IPS-NIHi11 (cell line): ENCODE measurements at places on chromosomes 2 and 18.

GRCh38 chr2:38344813-38345212 lies 32.3 kb downstream of the ATL2 start:
- DNase-seq, result no peak

- no peak for DNase-seq
Observed at GRCh38 chr2:168663993-168664392, 138.4 kb upstream of the NOSTRIN start.

DNA sequence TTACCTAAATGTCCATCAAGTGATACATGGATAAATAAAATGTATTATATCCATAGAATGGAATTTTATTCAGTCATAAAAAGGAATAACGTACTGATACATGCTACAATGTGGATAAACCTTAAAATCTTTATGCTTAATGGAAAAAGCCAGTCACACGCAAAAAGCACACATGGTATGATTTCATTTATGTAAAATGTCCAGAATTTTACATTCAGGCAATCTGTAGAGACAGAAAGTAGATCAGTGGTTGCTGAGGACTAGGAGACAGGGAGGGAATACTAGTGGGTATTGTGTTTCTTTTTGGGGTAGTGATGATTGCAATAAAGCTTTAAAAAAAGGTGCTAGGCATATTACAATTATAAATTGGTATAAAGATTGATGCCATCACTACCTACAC lies 30.7 kb upstream of the CD302 start:
- no peak for DNase-seq

DNA sequence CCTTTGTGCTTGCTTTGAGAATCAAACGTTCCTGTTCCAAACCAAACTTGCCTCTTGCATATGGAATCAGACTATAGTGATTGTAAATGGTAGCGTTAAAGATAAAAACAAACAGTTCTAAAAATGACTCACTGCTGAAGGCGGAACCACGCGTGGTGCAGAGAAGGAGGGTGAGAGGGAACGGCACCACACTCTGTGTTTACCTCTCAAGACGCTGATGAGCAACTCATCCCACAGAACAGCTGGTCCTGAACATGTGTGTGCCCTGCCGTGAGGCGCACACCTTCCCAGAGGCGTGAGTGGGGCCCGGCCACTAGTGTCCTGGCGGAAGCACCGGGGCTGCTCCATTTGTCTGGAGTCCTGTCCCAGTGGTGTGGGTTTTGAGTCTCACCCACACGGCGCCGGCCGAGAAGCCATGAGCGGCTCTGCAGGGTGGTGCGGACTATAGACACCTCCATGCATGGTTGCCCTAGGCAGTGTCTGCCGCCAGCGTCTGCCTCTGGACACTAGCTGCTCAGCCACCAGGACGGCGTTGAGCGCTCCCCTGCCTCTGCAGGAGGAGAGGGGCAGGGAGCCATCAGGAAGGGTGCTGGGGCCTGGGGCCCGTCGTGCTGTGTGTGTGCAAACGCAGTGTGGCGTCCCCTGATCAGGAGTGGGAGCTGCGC lies 52.1 kb downstream of the NFATC1 start:
- DNase-seq, result no peak

- DNase-seq, result no peak
Observed at GRCh38 chr2:168652997-168653921, 149.2 kb upstream of the NOSTRIN start.

- no peak for DNase-seq
Observed at GRCh38 chr2:104599787-104600510, 254.0 kb upstream of the POU3F3 start.

DNA sequence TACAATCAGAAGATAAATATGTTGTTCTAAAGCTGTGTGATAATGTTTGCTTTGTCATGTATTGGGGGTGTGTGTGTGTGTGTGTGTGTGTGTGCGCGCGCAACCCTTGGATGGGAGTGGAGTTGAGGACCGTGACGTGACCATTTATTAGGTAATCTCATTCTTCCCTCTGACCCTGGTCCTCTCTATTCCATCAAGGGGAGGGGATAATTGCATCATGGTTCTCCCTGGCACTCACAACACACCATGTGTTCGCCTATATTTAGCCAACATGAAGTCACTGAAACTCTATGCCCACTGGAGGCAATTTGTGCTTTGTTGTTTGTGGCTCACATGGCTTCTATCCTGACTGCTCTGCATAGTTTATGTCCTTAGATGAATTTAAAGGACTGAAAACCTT lies 79.8 kb upstream of the LRPPRC start:
- no peak for DNase-seq

GRCh38 chr2:75594596-75594995 lies 33.9 kb upstream of the EVA1A start:
- no peak for DNase-seq

GRCh38 chr18:13577781-13578180 lies 148.6 kb downstream of the FAM210A start:
- no peak for DNase-seq

- DNase-seq, result no peak
Observed at GRCh38 chr2:218819093-218819492, 12.5 kb downstream of the PRKAG3 start.

DNA sequence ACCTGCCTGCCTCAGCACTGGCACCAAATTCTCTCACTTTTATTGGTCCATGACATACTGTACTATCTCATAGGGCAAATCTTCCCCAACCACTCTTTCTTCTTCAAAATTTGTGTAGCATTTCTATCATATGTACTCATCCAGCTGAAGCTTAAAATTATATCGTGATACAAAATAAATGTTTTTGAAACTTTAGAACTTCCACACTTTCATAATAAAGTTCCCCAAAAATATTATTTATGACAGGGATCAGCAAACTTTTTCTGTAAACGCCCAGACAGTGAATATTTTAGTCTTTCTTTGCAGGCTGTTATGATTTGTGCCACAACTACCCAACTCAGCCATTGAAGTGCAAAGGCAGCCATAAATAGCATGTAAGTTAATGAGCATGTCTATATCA lies 76.2 kb upstream of the POU3F3 start:
- DNase-seq, result no peak

- DNase-seq, result peak; percentile 18
Observed at GRCh38 chr18:74310411-74310810, 5.2 kb upstream of the C18orf63 start.

GRCh38 chr2:140759426-140760156 lies 1371.2 kb downstream of the LRP1B start:
- peak; percentile 29 for DNase-seq

- no peak for DNase-seq
Observed at GRCh38 chr2:149594411-149594810, 6.8 kb upstream of the MMADHC start.

DNA sequence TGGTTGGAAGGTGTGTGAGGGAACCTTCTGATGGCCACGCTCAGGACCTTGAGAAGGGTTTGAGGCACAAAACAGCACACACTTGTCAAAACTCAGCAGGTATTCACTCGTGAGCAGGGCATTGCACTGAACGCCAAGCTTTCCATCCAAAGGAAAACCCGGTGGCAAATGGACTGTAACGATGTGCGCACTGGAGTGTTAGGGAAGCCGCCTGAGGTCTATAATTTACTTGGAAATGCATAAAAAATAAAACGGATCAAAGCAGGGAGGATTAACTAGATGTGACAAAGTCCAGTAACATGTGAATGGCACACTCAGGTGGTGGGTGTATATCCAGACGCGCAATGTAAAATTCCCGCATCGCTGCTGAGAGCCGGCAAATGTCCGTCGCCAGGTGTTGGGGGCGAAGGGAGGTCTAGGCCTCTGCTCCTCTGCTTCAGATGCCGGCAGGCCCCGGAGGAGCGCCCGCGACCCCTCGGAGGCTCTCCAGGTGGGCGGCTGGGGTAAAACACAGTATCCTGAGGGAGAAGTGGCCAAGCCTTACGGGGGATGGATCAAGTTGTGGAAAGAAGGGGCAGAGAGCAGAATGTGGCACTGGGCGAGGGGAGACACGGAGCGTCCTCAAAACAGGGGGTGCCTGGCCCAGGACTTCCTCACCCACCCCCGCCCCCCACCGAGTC lies 15.3 kb downstream of the HES6 start:
- DNase-seq, result no peak

GRCh38 chr2:84971510-84972206 lies 697 bp downstream of the KCMF1 start:
- DNase-seq, result peak; percentile 72

DNA sequence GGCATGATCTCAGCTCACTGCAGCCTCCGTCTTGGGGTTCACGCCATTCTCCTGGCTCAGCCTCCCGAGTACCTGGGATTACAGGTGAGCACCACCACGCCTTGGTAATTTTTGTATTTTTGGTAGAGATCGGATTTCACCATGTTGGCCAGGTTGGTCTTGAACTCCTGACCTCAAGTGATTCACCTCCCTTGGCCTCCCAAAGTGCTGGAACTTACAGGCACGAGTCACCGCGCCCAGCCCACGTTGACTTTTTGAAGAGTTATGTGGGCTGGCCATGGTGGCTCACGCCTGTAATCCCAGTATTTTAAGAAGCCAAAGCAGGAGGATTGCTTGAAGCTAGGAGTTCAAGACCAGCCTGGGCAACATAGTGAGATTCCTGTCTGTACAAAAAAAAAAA lies 20.8 kb downstream of the CCL20 start:
- DNase-seq, result no peak

DNA sequence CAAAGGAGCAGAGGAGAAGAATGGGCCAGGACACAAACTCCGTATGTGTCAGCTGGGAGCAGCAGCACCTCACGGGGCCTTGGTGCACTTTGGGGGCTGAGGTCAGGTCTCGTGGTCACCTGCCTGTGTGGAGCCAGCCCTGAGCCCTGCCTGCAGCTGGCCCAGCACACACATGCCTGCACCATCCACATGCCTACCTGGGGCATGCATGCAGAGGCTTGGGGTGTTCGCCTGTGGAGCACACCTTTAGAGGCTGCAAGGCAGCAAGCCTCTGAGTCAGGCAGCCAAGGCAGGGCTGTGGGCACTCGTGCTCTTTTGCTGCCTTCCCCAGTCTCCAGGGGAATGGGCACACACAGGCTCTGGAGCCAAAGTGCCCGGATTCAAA lies 36.0 kb downstream of the ARHGEF4 start:
- no peak for DNase-seq

- no peak for DNase-seq
Observed at GRCh38 chr2:2005915-2006314, 261.6 kb upstream of the PXDN start.

DNA sequence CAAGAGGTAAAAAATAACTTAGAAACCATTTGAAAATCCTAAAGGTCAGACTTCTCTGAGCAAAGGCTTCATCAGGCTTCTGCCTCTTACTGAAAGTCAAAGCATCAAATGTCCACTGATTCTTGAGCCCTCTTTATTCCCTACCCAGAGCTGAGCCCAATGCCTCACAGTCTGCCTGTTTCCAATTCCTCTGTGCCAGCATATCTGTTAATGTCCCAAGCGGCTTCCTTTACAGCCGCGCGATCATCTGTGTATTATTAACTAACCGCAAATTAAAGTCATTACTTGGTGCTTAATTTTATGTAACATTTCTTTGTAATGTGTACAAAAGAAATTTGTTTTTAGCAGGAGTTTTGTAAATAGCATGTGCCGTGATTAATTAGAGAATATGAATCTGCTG lies 418.8 kb upstream of the HNRNPA3 start:
- no peak for DNase-seq

DNA sequence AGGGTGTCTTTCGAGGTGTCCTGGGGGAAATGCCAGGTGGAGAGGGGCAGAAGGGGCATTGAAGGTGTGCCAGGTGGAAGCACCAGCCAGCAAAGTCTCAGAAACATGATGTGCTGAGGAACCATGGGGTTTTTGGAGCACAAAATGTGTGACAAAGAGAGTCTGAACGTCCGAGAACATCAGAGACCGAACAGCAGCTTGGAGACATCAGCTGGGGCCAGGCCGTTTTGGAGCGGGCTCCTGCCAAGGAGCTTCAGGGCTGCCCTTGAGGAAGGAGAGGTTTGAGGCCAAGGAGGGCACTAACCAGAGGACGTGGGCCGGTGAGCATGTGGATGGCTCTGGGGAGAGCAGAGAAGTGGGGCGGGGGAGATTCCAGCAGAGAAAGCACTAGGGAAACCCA lies 5.3 kb upstream of the MBP start:
- no peak for DNase-seq

- peak; percentile 55 for DNase-seq
Observed at GRCh38 chr18:63970809-63971205, 926 bp downstream of the SERPINB8 start.

GRCh38 chr2:8368463-8368862 lies 313.4 kb upstream of the ID2 start:
- no peak for DNase-seq

DNA sequence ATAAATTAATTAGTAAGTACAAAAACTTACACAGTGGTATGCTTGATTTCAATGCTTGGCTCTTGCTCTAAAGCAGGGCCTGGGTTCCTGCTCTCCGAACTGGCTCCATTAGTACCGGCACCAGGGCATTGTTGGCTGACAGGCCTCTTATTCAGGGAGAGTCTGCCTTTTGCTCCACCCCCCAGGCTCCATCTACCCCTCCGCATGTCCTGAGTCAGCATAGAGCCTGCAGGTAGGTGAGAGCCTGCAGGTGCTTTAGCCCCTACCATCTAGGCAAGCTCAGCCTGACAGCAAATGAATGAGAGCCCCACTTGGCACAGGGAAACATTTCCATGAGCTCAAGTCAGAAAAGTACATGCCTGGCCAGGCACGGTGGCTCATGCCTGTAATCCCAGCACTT lies 35.1 kb upstream of the EFHD1 start:
- DNase-seq, result peak; percentile 30

DNA sequence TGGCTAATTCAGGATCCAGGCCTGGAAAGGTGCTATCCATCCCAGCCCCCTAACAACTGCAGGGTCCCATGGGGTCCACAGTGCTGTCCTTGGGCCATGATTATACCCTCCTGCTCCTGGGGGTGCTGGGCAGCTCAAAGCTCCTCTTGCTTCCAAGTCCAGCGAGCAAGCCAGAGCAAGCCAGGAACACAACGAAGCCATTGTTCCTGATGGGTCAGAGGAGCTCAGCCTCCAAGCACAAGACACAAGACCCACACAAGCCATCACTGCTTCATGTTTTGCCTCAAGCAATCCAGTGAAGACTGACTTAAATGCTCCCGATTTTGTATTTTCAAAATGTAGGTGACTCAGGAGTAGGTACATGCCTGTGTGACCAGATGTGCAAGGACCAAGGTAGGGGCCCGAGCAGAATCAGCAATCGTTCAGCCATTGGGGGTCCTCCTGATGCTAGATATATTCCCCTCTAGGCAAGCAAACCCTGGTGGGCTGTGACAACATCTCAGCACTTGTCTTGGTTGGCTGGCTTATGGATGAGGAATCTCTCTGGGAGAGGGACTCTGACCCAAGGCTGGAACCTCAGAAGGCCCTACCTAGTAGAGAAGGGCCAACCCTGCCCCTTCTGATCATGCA lies 90.8 kb downstream of the EPAS1 start:
- no peak for DNase-seq

GRCh38 chr2:96117701-96118588 lies 1.6 kb upstream of the ADRA2B start:
- DNase-seq, result peak; percentile 79

GRCh38 chr18:44798433-44799048 lies 117.9 kb downstream of the SETBP1 start:
- DNase-seq, result no peak

GRCh38 chr2:197666277-197666676 lies 9.1 kb downstream of the RFTN2 start:
- DNase-seq, result no peak
